ENCODE measurements at places on chromosomes 3 and 15. TPM values are rescaled to one million over a fixed set of nuclear protein-coding genes. Genes with fewer than 3 reads are reported as not detected.
A peak's percentile ranks its signal among the peaks of the same experiment; 100 is the strongest.

Gene CHRNA7
- not detected for total RNA-seq

Gene CLDN11
- not detected for total RNA-seq

Gene ZKSCAN7
- 1.7 TPM for total RNA-seq

Gene CIDEC
- total RNA-seq, result not detected

GRCh38 chr3:162933656-162934055, 1437.0 kb downstream of the OTOL1 start:
- no peaks in the 10 kb centered on the region for H3K27me3 ChIP-seq
- H3K27ac ChIP-seq, result no peak overlapping the region
- no peaks in the 10 kb centered on the region for H3K36me3 ChIP-seq
- H3K4me1 ChIP-seq, result no peaks in the 10 kb centered on the region

Gene CRABP1
- total RNA-seq, result 0.52 TPM

- H3K27ac ChIP-seq, result no peak overlapping the region
- no peaks in the 10 kb centered on the region for H3K36me3 ChIP-seq
- peaks cover 3% of the 10 kb centered on the region for H3K27me3 ChIP-seq
These were observed 25.4 kb downstream of the LINGO1 start for GRCh38 chr15:77607111-77607893.

- H3K36me3 ChIP-seq, result no peaks in the 10 kb centered on the region
- H3K4me3 ChIP-seq, result no peak overlapping the region
- no peaks in the 10 kb centered on the region for H3K27me3 ChIP-seq
- no peak overlapping the region for H3K27ac ChIP-seq
These were observed 28.6 kb downstream of the IL5RA start for GRCh38 chr3:3081381-3082233.

GRCh38 chr3:42691816-42692666, 6.7 kb downstream of the KLHL40 start:
- H3K4me3 ChIP-seq, result no peak overlapping the region
- DNase-seq, result no peak
- no peaks in the 10 kb centered on the region for H3K27me3 ChIP-seq
- H3K4me1 ChIP-seq, result no peaks in the 10 kb centered on the region
- no peaks in the 10 kb centered on the region for H3K36me3 ChIP-seq

GRCh38 chr3:63863150-63864007, at the start of the genes ATXN7 and THOC7:
TSS of gene ATXN7 (plus strand) at chr3:63863867. CDS start at chr3:63912599, 48,732 bp downstream.
TSS of gene THOC7 (minus strand) at chr3:63863805. CDS start at chr3:63863790, 15 bp downstream.
- peak; percentile 56 for DNase-seq
- H3K4me3 ChIP-seq, result peak within 1 kb of the TSS; percentile 93
- H3K27me3 ChIP-seq, result no peaks in the 10 kb centered on the region
- H3K4me1 ChIP-seq, result peaks cover 58% of the 10 kb centered on the region

GRCh38 chr15:87962428-87962827, 294.1 kb downstream of the NTRK3 start:
- H3K36me3 ChIP-seq, result no peaks in the 10 kb centered on the region
- no peak overlapping the region for H3K4me3 ChIP-seq
- no peak overlapping the region for H3K27ac ChIP-seq
- DNase-seq, result no peak
- peaks cover 5% of the 10 kb centered on the region for H3K27me3 ChIP-seq

Gene KIF15
- total RNA-seq, result 45.8 TPM

DNA sequence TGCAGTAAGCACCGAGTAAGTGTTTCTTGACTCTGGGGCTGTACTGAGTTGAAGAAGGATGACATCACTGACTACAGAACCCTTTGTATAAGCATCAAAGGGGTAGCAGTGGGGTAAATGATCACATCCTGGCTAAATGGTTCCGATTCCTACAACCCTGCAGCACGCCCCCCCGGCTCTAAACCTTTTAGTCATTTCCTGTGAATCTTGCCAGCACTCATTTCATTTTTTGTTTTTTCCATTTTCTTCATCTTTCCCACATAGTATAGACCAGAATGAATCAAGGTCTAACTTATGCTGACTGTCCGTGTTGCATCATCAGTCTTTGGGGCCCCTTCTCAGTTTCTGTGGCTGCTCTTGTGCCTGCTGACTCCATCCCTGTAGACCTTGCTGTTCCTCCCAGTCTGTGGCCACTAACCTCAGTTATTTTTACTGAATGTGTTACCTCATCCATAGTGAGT, 383.1 kb upstream of the TPRG1 start:
- H3K4me3 ChIP-seq, result no peak overlapping the region
- no peaks in the 10 kb centered on the region for H3K27me3 ChIP-seq
- H3K4me1 ChIP-seq, result peaks cover 3% of the 10 kb centered on the region
- H3K27ac ChIP-seq, result no peak overlapping the region
- no peaks in the 10 kb centered on the region for H3K36me3 ChIP-seq

- H3K4me3 ChIP-seq, result no peak overlapping the region
- no peaks in the 10 kb centered on the region for H3K36me3 ChIP-seq
- peaks cover 15% of the 10 kb centered on the region for H3K4me1 ChIP-seq
- no peak overlapping the region for H3K27ac ChIP-seq
- no peak for DNase-seq
These were observed 45.1 kb downstream of the MFSD1 start for GRCh38 chr3:158846803-158847451.

DNA sequence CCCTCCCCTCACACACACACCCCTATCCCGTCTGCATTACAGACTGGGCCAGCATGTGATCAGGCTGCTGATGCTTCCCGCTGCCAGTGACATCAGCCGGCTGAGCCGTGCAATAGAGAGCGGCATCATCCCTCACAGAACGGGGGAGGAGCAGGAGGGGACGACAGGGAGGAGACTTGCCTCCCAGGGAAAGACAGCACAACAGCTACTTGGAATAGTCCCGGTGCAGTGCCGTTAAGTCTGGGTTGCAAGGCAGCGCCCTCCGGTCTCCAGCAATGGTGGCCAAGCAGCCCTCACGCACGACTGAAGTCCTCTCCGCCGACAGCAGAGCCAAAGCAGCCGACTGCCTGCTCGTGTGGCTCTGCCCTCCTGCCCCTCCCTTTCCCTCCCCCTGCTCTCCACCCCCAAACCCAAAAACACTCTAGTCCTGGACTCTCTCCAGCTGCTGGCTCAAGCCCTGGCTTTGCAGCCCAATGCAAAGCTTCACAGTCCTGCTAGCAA, 31.5 kb upstream of the RPS17 start:
- no peaks in the 10 kb centered on the region for H3K36me3 ChIP-seq
- no peak overlapping the region for H3K4me3 ChIP-seq
- no peak overlapping the region for H3K27ac ChIP-seq
- H3K27me3 ChIP-seq, result peaks cover 7% of the 10 kb centered on the region

Data from activated naive CD4-positive, alpha-beta T cell treated with anti-CD3 and anti-CD28 coated beads for 36 hours (primary cell).